ENCODE measurements at places on chromosomes 3 and 15.

DNA sequence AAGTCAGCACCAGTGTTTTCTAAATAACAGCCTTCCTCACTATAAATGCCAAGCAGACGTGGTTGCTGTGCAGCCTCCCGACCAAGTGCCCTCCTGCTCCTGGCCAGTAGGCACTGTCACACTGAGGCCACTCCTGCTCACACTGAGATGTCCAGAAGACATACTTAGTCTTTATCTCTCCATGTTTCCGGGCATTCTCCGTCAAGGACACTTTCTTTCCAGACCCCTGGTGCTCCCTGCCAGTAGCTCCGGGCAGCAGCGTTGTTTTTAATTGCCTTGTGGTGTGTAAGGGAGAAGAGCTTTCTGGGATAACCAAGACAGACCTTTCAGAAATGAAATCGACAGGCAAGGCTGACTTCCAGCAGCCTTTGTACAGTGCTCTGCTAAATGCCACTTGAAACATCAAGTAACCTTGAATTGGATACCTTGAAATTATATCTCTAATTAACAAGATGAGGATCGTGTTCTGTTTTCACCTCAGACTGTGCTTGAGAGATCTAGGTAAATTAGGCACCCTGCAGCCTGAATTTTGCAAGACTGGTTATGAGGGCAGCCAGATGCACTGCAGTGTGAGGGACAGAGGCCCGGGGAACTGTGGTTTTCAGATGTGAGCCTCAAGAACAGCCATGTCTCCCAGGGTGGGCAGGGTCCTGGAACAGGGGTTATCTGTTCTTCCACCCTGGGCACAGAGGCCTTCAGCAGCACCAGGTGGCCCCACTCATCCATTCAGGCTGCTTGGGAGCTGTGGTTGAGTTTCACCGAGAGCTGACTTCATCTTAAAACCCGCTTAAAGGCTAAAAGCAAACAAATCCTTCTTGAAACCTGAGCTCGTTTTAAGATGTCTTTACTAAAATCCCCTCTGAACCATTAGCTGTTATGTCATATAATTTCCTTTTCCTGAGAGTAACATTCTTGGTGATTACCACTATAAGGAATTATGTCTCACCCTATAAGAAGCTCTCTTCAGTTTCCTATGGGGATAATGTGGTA lies 105.5 kb upstream of the IL12A start:
- H3K27ac ChIP-seq, result no peak overlapping the region
- H3K4me1 ChIP-seq, result no peaks in the 10 kb centered on the region
- H3K27me3 ChIP-seq, result no peaks in the 10 kb centered on the region
- no peak overlapping the region for H3K4me3 ChIP-seq

DNA sequence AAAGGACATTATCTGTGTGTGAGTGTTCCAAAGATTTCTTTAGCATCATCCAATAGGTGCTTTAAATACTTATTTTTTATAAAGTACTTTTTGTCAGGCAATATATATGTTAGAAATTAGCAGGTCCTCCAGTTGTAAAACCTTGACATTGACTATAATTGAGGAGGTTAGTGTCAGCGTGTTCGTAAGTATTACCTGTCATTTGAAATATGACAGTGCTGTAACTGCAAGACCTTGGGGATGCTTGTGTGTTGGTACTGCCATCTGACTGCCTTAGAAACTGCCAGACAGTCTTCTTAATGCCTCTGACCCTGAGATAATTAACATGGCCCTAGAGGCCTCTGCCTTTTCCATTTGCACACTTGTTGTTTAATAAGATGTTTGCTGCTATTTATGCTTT lies 170.7 kb downstream of the NAALADL2 start:
- no peaks in the 10 kb centered on the region for H3K4me1 ChIP-seq
- no peaks in the 10 kb centered on the region for H3K27me3 ChIP-seq
- DNase-seq, result no peak
- no peak overlapping the region for H3K4me3 ChIP-seq

DNA sequence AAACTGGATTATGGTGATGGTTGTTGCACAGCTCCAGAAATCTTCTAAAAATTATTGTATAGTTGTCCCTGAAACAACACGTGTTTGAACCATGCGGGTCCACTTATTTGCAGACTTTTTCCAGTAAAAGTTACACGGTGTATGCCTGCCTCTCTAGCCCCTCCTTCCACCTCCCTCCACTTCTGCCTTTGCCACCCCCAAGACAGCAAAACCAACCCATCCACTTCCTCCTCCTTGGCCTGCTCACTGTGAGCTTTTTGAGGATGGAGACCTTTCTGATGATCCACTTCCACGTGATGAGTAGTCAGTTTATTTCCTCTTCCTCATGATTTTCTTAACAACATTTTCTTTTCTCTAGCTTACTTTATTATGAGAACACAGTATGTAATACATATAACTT lies 5.4 kb downstream of the CYFIP1 start:
- peak; percentile 2 for DNase-seq
- H3K27me3 ChIP-seq, result no peaks in the 10 kb centered on the region
- no peak overlapping the region for H3K27ac ChIP-seq
- no peaks in the 10 kb centered on the region for H3K4me1 ChIP-seq

DNA sequence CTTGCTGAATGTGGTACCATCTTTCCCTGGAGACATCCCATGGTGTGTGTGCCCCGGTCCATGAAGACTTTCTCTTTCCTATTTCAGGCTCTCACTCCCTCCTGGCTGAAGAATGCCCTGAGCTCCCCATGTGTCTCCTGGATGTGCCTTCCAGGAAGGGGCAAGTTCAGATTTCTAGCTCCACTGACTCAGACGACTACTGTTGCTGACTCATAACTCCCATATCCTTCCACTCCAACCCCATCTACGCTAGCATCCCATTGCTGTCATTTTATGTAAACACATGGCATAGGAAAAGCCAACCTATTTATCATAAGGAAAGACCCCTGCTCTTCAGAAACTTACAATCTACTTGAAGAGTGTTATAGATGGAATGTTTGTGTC lies 95.0 kb downstream of the ADCY5 start:
- H3K36me3 ChIP-seq, result no peaks in the 10 kb centered on the region
- no peak for DNase-seq
- H3K27me3 ChIP-seq, result no peaks in the 10 kb centered on the region

DNA sequence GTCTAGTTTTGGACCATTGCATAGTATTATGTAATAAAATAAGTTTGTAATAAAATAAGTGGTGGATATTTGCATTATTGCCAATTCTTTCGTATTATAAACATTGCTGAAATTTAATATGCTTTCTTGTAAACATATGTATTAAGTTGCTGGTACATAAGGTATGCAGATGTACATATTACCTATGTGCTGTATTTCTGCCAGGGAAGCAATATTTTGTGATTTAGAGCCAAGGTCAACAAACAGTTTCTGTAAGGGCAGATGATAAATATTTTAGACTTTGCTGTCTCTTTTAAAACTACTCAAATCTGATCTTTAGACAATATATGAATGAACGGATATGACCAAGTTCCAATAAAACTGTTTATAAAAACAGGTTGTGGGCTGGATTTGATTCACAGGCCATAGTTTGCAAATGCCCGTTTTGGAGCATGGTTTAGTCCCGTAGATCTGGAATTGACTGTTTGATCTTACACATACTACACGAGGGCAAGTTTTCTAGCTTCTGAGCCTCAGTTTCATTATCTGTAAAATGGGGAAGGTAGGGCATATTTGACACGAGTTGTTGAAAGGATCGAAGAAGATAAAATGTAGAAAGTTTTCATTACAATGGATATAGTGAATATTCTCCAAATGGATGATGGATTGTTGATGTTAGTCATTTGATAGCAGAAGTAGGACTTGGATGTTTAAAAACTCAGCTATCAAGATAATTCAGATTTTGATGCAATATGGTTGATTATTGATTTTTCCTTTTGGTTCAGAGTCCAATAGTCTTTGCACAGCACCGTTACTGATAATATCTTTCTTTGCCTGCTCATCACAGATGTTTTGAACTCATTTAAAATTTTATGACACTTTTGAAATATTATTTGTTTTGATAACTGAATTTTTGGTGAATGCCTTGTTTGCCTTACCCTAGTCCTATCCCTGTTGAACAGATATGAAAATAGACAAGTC lies 394.6 kb downstream of the FEZF2 start:
- no peak overlapping the region for H3K4me3 ChIP-seq
- DNase-seq, result no peak
- no peak overlapping the region for H3K27ac ChIP-seq
- H3K4me1 ChIP-seq, result no peaks in the 10 kb centered on the region

DNA sequence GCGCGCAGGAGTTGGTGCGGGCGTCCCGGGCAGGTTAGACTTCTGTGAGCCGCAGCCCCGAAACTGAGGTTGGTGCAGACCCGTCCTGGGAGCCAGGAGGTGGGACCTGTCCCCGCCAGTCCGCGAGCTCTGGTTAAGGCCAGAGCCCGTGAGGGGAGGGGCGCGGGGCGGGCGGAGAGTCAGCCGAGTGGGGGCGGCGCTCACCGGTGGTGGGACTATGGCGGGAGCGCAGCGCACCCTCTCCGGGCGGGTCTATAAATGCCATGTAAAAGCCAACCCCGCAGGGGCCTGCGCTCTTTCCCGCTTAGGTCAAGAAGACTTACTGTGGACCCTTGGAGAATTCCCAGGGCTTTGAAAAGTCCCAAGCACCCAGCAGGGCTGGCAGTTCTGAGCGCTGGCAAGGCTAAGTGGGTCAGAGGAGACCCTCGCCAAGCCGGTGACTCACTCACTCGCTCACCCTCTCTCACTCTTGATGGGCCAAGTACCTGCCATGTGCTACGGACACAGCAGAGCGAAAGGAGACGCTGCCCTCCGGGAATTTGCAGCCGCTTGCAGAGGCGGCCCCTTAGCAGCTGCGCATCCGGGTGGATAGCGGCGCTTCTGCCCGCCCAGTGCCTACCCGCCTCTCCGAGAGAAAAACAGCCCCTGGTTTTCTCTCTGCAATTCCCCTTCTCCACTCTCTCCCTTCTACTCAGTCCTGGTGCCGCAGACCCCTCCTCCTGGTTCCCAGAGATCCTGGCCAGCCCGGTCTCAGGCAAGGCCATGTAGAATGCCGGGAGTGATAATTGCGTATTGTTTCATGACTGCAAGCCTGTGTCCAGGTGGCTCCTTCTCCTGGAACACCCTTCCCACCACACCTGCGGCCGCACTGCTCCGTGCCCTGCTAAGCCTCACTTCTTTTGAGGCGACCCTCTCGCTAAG lies at the start of gene ALDH1L1:
Gene ALDH1L1, minus strand, starts transcription at position 110 of the 921 bp plus-strand sequence. CDS start 19,607 bp downstream, outside the sequence.
- H3K4me1 ChIP-seq, result no peaks in the 10 kb centered on the region
- peak within 1 kb of the TSS; percentile 66 for H3K27ac ChIP-seq
- H3K36me3 ChIP-seq, result no peaks in the 10 kb centered on the region
- DNase-seq, result peak; percentile 60
- H3K4me3 ChIP-seq, result peak within 1 kb of the TSS; percentile 41
- H3K27me3 ChIP-seq, result no peaks in the 10 kb centered on the region

DNA sequence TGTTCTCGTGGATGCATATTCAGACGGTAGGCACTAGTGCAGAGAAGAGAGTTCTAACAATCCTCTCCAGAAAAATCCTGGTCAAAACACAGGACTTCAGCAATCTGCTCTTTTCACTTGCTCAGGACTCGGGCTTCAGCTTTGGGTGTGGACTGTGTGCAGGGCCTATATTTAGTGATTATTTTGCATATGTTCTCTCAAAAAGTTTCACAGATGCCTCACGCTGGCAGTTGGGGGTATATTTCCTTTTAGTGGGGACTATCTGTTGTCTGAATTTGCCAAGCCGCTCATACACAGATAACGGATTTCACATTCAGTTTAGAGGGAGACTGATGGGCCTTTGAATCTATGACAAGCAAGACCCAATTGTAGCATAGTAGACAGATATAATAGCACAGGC lies 54.4 kb upstream of the LRRN1 start:
- H3K36me3 ChIP-seq, result no peaks in the 10 kb centered on the region
- H3K27me3 ChIP-seq, result no peaks in the 10 kb centered on the region
- no peak overlapping the region for H3K4me3 ChIP-seq
- DNase-seq, result no peak

DNA sequence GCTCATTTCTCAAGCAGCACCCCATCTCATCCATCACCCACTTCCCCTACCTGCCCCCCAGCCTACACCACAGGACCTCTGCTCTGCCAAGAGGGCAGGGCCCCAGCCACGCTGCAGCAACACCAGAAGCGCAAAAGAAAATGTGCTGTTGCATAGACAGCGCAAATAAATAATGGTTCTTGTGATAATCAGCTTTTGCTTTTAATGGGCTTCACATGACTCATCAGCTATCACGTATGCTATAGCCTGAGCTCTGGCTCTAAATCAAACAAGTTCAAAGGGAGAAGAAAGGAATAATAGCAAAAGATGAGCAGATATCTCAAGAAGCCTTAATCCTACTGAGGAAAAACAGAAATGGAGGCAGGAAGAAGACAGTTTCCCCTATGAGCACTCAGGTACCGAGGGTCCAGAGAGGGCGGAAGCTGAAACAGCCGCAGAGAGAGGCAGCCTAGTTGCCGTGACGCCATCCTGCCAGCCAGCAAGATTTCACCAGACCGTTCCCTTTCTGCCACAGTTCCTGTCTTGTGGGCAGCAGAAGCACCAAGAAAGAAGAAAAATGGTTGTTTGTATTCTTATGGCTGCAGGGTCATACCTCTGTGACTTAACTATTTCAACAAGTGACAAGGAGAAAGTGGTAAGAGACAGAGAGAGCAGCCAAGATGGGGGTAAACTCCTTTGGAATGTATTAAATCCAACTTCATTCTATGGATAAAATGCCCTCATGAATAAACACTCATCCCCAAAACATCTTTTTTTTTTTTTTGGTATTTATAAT lies 22.0 kb downstream of the RAB27A start:
- H3K4me1 ChIP-seq, result no peaks in the 10 kb centered on the region
- no peaks in the 10 kb centered on the region for H3K36me3 ChIP-seq
- DNase-seq, result peak; percentile 81
- no peak overlapping the region for H3K4me3 ChIP-seq
- H3K27ac ChIP-seq, result peak overlapping the region; percentile 68
- no peaks in the 10 kb centered on the region for H3K27me3 ChIP-seq

GRCh38 chr3:133987948-133988484 lies 41.7 kb downstream of the SLCO2A1 start:
- DNase-seq, result no peak
- H3K4me3 ChIP-seq, result no peak overlapping the region
- no peaks in the 10 kb centered on the region for H3K4me1 ChIP-seq

- H3K4me1 ChIP-seq, result no peaks in the 10 kb centered on the region
- H3K27ac ChIP-seq, result no peak overlapping the region
- H3K4me3 ChIP-seq, result no peak overlapping the region
- DNase-seq, result no peak
- no peaks in the 10 kb centered on the region for H3K27me3 ChIP-seq
- no peaks in the 10 kb centered on the region for H3K36me3 ChIP-seq
These were observed 36.9 kb upstream of the TRIM59 start for GRCh38 chr3:160486459-160486869.

- H3K4me3 ChIP-seq, result no peak overlapping the region
- no peaks in the 10 kb centered on the region for H3K36me3 ChIP-seq
- peaks cover 4% of the 10 kb centered on the region for H3K4me1 ChIP-seq
- no peaks in the 10 kb centered on the region for H3K27me3 ChIP-seq
These were observed 6.7 kb downstream of the VPS13C start for GRCh38 chr15:62053439-62054085.
